ENCODE measurements at places on chromosomes 4 and X. TPM values are rescaled to one million over a fixed set of nuclear protein-coding genes. Genes with fewer than 3 reads are reported as not detected.

RBMX2 gene
- 26.7 TPM for total RNA-seq

AASDH gene
- 8.8 TPM for total RNA-seq

DNA sequence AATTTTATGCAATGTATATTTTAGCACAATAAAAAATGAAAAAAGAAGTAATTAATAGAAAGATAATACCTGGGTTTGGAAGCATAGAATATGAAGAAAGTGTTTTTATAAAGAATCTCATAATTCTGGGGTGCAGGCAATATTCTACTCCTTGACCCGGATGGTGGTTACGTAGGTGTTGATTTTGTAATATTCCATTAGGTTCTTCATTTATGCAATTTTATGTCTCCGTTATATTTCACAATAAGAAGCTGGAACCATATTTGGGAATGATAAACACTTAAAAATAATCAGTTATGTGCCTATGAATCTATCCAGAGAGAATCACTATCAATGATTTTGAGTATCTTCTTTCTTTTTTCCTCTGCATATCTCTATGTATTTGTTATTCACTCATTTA, 38.5 kb downstream of the CHRNA9 start:
- no peak for DNase-seq

DNA sequence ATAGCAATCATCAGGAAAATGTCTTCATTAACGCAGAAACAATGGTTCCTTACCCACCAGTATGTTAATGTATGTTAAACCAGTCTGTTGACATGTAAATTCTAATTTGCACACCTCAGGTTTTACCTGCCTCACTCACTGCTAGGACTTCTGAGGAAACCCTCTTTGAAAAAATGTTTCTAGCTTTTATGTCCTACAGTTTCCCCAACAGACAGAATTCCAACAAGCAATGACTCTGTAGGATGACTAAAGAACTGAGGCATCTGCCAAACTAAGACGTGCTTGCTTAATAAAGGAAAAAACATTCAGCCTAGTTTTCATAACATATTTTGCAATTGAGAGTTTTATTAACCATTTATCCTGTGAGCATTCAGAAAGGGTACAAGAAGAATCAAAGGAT, 20.6 kb upstream of the SOX3 start:
- DNase-seq: no peak

- DNase-seq: no peak
Observed at GRCh38 chr4:124708517-124709300, 3.8 kb downstream of the ANKRD50 start.

GRCh38 chr4:145071560-145071959, 26.4 kb downstream of the ANAPC10 start:
- DNase-seq: no peak
